ENCODE measurements at places on chromosomes 1 and 21.

- DNase-seq, result no peak
Measured at GRCh38 chr21:22120616-22121266, 1122.5 kb downstream of the NCAM2 start.

GRCh38 chr1:78743626-78744025 lies 94.0 kb downstream of the IFI44 start:
- no peak for DNase-seq

DNA sequence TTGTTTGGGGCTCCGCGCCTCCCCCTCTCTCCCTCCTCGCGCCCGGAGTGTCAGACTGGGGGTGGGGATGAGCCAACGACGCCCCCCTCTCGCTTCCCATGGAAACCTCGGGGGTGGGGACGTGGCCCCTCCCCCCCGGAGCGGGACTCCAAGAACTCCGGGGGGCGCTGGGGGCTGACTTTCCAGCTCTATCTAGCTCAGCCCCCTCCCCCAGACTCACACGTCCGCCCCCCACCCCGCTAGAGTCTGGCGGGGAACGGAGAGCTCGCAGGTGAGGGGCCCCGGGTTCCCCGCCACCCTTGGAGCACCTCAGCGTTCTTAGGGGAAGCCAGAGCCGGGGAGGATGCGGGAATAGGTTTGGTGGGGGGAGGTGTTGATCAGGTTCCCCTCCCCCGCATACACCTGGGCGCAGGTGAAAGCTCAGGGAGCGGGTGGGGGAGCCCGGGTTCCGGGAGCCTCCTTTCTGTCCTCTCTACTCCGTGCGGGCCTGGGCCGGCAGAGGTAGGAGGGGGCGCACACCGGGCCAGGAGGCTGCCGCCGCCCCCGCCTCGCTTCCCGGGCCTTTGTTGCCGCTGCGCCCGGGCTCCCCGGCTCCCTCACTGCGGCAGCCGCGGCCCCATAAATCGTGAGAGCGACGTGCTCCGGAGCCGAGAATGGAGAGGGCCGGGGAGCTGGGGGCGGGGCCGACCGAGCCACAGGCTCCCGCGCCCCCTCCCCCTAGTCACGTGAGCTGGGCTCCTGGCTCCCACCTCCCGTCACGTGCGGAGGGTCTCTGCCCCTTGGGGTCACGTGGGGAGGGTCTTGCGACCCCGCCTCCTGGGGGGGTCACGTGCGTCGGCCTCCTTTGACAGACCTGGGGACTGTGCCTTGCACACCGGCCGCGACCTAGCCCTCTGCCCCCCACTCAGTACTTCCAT lies 1.9 kb downstream of the EFNA3 start:
- peak; percentile 97 for DNase-seq

- peak; percentile 9 for DNase-seq
Measured at GRCh38 chr1:211247921-211248320, 11.2 kb upstream of the RCOR3 start.

- DNase-seq, result no peak
Measured at GRCh38 chr1:15343729-15344128, 66.0 kb upstream of the EFHD2 start.

GRCh38 chr1:160374306-160375110 lies 7.6 kb downstream of the NHLH1 start:
- DNase-seq, result no peak

DNA sequence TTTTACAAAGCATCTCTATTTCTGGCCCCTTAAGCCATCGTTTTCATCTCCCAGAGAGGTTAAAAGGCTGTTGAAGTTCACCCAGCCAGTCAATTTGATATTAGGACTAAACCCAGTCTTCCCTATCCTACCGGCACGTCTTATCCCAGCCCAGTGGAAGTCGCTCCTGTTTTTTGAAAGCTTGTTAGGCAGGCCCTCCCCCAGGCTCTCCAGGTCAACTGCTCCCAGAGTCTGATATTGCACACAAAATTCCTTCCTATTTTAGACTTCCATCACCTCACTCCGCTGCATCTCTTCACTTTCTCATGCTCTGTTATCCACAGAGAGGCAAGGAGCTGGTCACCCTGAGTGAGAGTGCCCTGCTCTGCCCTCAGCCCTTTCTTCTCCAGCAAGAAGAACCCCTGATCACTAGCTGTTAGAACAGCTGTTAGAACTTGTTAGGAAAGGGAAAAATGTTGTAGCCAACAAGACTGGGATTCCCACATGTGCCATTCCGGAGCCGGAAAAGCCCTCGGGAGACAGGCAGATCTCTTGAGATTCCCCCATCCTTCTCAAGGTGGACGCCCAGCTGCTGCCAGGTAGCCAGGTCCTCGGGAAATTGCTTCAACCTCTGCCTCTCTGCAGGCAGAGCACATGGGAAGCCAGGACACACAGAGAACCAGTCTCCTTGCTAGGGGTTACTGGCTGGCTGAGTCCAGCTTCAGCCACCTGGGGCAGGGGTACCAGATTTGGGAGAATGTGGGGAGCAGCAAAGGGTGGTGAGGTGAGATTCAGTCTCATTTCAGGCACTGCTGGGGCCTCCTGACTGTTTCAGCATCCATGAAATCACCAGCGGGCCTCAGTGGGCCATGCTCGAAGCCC lies 25.7 kb downstream of the PLXNA2 start:
- no peak for DNase-seq

DNA sequence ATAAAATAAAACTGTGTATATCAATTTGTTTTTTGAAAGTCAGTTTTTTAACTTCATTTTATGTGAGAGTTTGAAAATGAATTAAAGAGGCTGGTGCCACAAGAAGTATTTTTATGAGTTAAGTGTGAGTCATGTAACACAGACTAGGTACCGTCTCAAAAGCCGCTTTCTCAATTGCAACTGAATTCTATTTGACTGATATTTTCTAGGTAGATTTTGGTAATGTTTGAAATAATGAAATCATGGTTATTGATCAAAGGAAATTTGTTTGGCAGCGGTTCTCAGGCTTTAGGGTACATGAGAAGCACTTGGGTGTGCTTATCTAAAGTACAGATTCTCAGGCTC lies 4.6 kb downstream of the SNX27 start:
- no peak for DNase-seq

DNA sequence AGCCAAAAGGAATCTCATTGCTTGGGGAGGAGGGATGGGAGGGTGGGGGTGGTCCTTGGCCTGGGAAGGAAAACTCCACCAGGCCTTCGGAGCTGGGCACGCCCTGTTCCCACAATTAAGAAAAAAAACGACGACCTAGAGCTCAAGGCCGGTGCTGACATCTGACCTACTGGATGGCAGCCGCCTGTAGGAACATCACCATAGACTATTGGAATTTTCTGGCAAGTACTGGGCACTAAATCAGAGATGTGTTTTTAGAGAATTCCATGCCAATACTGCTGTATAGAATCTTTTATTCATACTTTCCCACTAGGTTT lies 729 bp downstream of the NADK start:
- DNase-seq, result peak; percentile 47

- no peak for DNase-seq
Measured at GRCh38 chr1:223616586-223616985, 48.9 kb downstream of the CAPN8 start.

DNA sequence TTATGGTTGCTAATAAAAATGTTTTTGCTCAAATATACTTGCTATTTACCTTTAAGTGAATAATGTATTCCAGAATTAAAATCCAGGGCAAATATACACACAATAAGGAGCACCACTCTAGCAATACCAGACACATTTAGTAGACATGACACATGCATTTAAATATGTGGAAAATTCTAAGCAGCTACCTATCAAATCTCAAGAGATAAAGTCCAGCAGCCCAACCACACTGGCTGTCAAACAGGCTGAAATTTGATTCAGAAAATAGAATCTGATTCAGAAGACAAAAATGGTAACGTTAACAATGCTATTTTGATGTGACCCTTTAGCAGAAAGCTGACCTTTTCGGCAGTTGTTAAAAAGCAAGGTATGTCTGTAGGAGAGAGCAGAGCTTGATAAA lies 42.3 kb downstream of the PLEKHO1 start:
- no peak for DNase-seq

- no peak for DNase-seq
Measured at GRCh38 chr1:44855742-44856141, 12.7 kb upstream of the PTCH2 start.

DNA sequence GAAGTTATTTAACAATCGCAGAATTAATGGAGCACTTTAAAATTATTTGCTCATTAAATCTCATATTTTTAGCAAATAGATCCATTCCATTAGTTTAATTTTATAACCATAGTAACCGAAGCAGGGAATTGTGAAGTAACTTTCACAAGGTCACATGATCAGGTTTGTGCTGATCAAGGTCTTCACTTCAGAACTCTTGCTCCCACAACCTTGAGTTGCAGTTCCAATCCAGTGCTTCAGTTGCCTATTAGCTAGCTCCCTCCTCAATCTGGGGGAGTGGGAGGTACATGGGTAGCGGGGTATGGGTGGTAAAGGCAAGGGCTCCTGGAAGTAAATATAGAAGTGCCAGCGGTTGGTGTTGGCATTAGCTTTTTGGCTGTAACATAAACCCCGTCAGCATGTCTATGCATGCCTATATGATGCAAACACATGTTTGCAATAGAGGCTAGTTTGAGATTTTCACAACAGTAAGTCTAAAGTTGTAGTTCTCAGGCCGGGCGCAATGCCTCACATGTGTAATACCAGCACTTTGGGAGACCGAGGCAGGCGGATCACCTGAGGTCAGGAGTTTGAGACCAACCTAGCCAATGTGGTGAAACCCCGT lies 5.8 kb downstream of the ATP5IF1 start:
- DNase-seq, result no peak

- DNase-seq, result no peak
Measured at GRCh38 chr21:34120867-34121266, 47.5 kb downstream of the MRPS6 start.

GRCh38 chr1:207565546-207566468 lies 69.8 kb downstream of the CR1 start:
- DNase-seq, result no peak

- DNase-seq, result no peak
Measured at GRCh38 chr1:40317394-40318074, 448 bp upstream of the COL9A2 start.

DNA sequence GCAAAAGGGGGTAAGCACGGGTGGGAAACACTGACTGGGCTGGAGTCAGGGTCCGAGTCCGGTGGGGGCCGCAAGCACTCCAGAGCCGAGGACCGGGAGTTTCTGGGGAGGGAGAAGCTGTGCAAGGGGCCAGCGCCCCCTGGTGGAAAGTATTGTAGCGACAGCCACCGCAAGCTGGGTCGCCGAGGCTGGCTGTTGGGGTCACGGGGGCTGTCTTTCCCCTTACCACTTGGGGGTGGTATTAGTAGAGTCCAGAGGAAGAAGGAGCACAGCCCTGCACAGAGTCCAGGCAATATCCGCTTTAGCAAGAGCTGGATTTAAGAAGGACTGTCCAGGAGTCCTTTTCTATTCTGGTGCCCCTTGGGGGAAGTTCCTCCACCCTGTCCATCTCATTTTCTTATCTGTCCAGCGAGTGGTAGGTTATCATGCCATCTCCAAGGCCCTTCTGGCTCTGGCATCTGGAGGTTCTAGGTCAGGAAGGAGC lies 17.9 kb upstream of the ETV3 start:
- peak; percentile 83 for DNase-seq

GRCh38 chr1:235697508-235697907 lies 47.9 kb upstream of the GNG4 start:
- DNase-seq, result no peak

- DNase-seq, result no peak
Measured at GRCh38 chr1:203380420-203381150, 29.7 kb upstream of the FMOD start.

DNA sequence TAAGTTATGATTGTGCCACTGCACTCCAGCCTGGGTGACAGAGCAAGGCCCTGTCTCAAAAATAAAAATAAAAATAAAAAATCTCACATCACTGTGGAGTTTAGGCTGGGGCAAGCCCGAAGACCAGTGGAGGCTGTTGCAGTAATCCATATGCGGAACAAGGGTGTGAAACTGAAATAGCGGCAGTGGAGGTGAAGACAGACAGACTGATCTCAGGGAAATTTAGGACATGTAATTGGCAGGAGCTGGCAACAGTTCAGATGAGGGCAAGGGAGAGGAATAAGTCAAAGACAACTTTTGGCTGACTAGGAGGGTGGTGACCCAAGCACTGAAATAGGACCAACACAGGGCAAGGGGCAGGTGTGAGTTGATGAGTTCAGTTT lies 8.4 kb downstream of the ARMH1 start:
- DNase-seq, result no peak

DNA sequence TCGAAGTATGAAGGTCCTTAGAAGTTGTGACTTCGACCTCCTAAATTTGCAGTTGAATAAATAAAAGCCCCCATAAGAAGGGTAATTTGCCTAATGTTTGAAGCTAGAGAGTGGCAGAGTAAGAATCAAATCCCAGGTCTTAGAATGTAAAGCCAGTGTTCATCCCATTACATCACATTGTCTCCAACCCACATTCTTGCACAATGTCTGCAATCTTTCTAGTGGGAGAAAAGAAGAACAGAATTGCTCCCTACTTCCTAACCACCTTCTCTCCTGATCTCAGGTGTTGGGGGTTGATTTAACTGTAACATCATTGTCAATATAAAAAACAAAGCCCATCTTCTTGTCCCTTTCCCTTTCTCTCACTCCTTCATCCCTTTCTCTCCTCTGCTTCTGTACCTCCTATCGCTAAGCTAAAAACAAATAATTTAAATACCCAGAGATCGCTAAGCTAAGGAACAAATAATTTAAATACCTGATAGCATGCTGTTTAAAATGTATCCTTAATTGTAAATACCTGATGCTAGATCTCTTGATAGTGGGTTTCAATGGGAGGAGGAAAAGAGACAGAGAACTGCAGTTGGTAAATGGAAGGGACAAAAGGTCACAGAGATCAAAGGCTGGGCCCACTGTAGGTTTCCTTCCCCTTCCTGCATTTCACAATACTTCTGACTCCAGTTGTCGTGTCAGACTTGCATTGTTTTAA lies 32.1 kb upstream of the CCDC190 start:
- no peak for DNase-seq

- DNase-seq, result no peak
Measured at GRCh38 chr1:94675373-94675772, 133.8 kb upstream of the F3 start.

- DNase-seq, result no peak
Measured at GRCh38 chr1:230558324-230558723, 84.0 kb upstream of the COG2 start.
